Fibroblast of villous mesenchyme (primary cell): ENCODE measurements at places on chromosomes 7 and 10. TPM values are rescaled to one million over a fixed set of nuclear protein-coding genes. Genes with fewer than 3 reads are reported as not detected.
A peak's percentile ranks its signal among the peaks of the same experiment; 100 is the strongest.

STEAP4 gene
- total RNA-seq, result under 0.01 TPM in 2 replicates

GTF2IRD2 gene
- total RNA-seq, result 8.2 and 10.6 TPM in 2 replicates

CALML3 gene
- total RNA-seq, result not detected in 2 replicates

POLL gene
- 8.2 and 9.3 TPM in 2 replicates for total RNA-seq

TRPV5 gene
- total RNA-seq, result not detected in 2 replicates

PALD1 gene
- total RNA-seq, result 0.32 TPM in 1 of 2 replicates, not detected in the other

DNA sequence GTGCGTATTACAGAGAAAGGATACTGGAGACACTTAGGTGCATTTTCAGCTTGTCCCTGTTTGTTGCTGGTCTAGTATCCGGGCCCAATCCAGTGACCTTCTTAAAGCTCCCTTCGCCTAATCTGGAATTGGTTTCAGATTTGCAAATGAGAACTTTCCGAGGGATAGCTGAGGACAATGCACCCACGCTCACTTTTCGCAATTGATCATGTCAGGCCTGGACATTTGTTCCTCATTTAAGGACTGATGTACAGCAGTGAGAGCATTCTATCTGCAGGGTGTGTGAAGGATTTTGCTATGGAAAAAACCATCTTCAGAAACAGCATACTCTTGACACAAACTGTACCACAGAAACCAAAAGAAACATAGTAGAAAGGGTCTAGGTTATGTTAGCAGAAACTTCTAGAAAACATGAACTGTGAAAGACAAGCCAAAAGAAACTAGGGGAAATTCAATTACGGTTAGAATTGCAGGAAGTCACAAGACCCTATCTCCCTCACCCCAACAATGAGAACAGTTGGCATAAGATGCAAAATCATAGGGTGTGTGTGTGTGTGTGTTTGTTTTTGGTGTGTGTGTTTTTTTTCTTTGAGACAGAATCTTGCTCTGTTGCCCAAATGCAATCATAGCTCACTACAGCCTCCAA lies 331.1 kb downstream of the CALN1 start:
- no peak for DNase-seq

- no peak for DNase-seq
These were observed 30.3 kb upstream of the GPAM start for GRCh38 chr10:112213836-112214235.

DNA sequence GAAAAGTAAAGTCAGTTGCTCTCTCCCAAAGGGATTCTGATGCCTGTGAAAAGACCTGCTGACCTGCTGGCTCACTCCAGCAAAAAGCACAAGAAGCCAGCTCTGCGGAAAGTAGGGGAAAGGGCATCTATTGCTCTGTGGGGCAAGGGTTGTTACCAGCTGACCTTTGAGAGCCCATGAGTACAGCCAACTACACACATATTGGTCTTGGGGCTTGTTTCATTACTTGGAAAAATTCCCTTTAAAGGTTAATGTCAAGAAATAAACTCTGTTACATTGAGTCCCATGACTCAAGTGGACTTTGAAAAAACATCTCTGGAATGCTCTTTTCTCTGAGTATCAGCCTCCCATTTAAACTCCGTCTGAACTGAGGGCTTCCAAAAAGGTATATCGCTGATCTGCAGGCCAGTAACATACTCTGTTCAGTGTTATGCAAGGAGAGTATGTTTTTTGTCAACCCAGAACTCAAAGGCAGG lies 53.2 kb downstream of the PANK1 start:
- DNase-seq, result peak; percentile 67

DNA sequence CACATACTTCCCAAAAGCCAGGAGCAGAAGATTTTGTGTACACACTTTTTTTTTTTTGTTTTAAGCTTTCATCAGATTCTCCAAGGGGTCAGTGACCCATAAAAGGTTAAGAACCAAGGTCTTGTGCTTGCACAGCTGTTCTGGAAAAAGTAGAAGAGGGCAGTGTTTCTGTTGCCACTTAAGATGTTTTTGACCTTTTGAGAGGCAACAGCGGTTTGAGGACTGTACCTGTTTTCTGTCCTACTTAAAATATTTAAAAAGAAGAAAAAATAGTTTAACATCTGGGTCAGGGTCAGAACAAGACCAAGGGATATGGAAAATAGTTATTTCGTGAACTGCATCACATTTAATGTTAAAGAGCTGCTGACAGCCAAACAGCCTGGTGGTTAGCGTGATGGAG lies 32.9 kb downstream of the AUTS2 start:
- DNase-seq, result peak; percentile 27

DNA sequence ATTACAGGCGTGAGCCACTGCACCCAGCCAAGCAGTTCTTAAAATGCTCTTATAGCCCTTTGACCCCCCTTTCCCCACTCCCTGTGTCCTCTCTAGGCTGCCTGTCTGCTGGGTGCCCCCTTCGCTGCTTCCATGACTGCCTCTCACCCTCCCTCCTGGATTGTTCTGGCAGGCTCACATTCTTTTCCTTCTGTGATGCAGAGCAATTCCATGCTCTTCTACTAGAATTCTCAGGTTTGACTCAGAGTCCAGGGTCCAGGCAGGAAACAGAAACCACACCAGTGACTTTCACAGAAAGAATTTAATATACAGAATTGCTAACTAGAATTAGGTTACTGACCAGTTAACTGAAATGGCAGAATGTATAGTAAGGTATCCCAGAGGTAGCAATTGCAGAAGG lies 244.8 kb downstream of the BAMBI start:
- DNase-seq, result no peak

GRCh38 chr10:42875798-42876341 lies 93.3 kb downstream of the BMS1 start:
- DNase-seq, result peak; percentile 21

DNA sequence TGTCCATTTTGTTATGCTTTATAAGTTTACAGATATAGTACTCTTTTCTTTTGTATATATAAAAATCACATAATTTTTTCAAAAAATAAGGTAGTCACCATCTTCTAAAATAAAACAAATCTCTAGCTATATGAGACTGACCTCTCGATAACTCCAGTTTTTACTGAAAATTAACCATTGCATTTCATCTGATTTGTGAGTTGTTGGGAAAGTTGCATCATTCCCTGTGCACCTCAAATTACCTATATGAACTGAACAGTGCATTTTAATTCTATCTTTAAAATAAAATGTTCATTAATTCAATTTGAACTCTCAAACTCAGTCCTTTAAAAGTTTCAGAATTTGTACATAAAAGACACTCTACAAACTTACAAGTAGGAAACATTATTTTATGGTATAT lies 86.0 kb downstream of the VWDE start:
- DNase-seq, result no peak

DNA sequence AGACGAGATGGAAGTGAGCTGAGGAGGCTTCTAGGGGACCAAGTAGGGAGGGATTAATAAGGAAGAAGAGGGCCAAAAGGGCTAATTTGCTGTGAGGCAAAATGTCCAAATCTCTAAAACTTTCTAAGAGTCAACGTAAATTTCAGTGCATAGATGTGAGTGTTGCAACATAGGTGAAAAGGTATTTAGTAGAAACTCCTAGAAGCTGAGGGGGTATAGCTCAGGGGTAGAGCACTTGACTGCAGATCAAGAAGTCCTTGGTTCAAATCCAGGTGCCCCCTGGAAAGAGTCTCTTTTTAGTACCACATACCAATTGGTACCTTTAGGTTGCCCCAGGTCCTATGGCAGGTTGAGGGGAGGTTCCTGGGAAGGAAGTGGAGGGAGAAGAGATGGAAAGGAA lies 48.7 kb upstream of the ZNF746 start:
- no peak for DNase-seq

GRCh38 chr10:49001870-49002672 lies 62.4 kb upstream of the LRRC18 start:
- DNase-seq, result no peak

- peak; percentile 48 for DNase-seq
These were observed 6.5 kb upstream of the SNX10 start for GRCh38 chr7:26284995-26285632.

DNA sequence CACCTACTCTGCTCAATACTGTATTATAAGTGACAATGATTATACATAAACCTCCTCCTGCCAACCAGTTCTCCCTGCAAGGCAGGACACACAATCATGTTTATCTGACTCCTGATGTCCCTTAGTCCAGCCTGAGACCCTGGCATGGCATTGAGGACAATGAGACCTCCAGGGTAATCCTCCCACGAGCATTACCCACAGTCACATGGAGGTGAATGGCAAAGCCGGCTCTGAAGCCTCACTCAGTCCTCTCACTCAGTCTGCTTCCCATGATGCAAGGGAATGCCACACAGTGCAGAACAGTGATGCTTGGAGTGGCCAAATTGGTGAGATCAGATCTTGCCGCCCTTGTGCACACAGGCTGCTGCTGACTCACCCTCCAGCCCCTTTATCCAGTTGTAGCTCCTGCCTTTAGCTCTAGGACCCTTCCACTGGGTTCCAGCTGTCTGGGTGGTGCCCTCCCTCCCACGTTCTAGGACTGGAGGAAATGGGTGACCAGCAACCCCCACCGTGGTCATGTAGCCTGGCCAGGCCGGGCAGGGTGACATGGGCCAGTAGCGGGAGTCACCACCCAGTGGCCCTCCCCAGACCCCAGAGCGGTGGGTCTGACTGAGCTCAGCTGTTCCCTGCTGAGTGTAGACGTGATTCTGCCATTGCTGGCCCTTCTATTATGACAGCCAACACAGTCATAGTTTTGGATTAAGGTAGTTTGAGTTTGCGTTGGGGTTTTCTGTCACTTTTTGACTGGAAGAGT lies 5.5 kb upstream of the ADCY1 start:
- no peak for DNase-seq

DNA sequence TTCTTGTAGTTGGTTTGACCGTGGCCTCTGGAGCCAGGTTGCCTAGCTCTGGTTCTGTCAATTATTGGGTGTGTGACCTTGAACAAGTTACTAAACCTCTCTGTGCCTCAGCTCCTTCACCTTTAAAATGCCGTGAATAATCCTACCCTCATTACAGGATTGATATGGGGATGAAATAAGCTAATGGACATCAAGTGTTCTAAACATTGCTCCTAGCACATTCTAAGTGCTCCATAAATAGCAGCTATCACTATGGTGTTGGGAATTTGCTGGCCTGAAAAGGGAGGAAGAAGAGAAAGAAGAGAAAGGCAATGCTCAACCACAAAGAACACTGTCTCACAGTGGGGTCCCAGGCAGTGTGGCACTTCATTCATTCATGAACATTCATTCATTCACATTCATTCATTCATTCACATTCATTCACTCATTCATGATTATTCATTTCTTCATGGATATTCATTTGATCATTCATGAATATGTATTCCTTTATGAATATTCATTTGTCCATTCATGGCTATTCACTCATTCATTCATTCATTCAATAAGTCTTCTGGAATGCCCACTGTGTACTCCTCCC lies 38.8 kb downstream of the TMEM130 start:
- DNase-seq, result no peak

DNA sequence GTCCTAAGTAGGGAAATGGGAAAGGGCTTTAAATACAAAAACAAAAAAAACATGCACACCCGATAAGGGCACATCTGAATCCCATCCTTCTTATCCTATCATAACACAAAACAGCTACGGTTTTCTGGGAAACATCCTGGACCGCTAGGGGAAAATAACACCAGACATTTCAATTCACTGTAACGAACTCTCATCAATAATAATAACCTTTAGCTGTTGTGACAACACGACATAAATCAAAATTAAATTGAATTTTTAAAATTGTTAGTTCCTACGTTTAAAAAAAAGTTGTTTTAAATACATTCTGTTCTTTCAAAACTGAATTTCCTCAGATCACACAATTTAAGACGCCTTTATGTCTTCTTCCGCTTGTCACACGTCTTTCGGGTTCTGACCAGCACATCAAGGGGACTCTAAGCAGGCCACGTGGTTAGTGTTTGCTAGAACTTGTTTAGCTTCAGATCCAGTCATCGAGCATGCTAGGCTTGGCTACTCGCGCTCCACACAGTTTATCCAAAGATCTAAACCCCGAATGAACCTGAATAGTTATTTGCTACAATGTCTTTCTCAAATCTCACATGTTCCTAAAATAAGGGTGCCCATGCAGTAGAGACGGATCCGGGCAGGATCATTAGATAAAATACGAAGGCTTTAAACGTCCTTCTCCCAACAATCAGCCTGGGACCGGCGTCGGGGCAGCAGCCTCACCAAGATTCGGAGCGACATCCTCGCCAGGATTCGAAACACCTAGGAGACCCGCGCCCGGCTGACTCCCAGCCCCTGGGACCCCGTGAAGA lies 839 bp downstream of the IKZF5 start:
- peak; percentile 67 for DNase-seq

DNA sequence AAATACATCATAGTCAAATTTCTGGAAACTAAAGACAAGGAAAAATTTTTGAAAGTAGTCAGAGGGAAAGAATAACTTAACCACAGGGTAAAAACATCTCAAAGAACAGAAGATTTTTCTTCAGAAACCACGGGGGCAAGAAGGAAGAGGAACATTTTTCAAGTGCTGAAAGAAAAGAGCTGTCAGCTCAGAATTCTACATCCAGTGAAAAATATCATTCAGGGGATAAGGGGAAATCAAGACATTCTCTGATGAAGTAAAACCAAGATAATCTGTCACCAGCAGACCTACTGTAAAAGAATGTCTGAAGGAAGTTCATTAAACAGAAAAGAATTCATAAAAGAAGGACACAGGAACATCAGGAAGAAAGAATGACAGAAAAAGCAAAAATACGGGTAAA lies 111.2 kb upstream of the TMEM72 start:
- no peak for DNase-seq

- DNase-seq, result no peak
These were observed 173.3 kb downstream of the LSM5 start for GRCh38 chr7:32316839-32317238.

DNA sequence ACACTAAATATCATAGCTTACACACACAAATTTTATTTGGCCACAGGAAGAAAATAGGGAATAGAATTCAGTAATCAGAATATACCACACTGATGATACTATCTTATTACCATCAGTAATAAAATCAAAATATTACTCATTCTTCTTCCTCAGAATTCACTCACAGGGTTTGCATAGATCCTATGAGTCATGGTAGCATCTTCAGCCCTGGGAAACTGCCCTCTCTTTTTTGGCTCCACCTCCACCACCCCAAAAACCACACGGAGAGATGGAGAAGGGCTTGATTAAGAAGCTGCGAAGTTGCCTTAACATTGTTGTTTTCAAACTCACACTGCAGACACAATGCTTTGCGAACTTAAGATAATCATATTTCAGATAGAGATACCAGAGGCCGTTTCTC lies 154.1 kb upstream of the AHR start:
- peak; percentile 50 for DNase-seq

- DNase-seq, result peak; percentile 92
These were observed 21.3 kb upstream of the HERPUD2 start for GRCh38 chr7:35716038-35716803.

- no peak for DNase-seq
These were observed 60.0 kb upstream of the CYP2C18 start for GRCh38 chr10:94623572-94623971.

DNA sequence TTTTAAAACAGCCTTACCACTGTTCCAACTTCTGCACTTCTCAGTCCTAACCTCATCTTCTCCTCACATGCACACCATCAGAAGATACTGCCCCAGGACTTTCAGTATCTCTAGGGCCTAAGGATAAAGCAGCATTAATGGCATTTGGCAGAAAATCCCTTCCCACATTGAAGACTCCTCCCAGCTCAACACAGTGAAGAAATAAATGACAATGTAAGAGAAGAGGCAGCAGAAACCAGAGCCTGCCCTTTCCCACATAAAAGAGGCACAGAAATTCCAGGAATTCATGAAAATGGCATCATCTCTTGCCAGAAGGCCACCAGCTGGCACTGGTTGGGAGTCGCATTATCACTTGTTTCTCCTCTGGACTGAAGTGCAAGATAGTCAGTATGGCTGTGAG lies 3.7 kb downstream of the GCC1 start:
- DNase-seq, result peak; percentile 23
